ENCODE measurements at places on chromosomes 2 and 18.

- no peak for DNase-seq
These were observed 12.9 kb upstream of the DPP4 start for GRCh38 chr2:162086904-162087303.

- DNase-seq = no peak
These were observed 23.7 kb downstream of the PGAP1 start for GRCh38 chr2:196902828-196903227.

- no peak for DNase-seq
These were observed 81.4 kb upstream of the RGPD5 start for GRCh38 chr2:109712746-109713145.

DNA sequence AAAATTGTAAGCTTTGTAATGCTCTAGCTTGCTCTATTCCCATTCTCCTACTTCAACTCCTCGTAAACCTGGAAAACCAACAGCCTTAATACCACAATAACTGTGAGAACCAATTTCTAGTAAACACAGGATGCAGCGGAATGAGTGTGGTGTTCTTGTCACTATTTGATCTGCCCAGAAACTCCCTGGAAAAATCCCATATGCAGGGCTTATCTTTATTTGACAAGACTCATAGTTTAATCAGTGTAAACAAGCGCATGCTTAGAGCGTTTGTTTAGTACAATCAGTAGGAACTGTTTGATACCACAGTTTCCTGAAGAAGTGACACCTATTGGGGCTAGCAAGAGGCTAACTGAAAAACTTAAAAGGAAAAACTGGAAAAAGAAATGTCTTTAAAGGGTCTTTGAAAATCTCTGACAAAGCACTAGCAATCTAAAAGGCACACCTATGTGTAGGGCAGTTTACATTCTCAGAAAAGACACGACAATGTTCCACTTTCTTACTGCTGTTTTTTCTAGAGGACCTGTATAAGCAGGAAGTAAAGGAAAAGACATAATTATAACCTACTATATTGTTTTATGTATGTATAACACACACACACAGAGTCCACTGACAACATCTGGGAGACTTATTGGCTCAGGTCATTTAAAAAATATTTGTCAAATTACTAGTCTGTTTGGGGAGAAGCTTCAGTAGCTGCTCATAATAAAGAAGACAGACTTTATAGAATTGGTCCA is 241.4 kb upstream of the KLHL14 start:
- no peak for DNase-seq

Data from coronary artery (tissue), 2 donors.